ENCODE measurements at places on chromosomes 4 and X.

GRCh38 chrX:39145859-39146258 lies 344.6 kb downstream of the MID1IP1 start:
- no peak for DNase-seq

- DNase-seq, result no peak
Measured at GRCh38 chr4:37728064-37728463, 41.9 kb upstream of the RELL1 start.

DNA sequence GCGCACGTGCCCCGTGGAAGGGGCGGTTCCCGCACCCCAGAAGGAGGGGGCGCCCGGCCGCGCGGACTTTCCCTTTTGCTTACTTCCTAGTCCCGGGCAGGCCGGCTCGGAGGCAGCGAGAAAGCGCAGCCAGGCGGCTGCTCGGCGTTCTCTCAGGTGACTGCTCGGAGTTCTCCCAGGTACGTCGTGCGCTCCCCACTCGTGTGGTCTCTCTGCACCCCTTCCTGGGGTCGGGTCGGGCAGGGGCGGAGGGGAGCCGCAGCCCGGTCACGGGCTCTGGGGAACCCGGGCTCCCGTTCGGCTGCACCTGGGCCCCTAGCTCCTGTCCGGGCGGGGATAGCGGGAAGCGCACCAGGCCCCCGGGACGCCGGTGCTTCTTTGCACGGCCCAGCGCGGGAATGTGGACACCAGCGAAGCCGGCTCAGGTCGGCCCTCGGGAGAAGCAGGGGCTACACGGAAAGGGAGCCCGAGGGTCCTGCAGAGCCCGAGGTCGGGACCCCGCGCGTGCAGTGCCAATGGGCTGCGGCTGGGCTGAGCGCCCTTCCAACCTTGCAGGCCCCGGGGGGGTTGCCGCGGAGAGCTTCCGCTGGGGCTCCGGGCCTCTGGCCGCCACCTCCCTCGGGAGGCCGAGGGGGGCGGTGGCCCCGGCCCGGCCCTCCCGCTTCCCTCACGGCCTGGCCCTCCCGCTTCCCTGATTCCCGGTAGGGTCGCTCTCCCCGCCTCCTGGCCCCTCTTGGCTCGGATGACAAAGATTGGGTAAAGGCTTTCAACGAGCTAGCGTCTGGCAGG lies at the start of gene TLR2:
TSS of gene TLR2 (plus strand) at position 99 of the 789 bp plus-strand sequence. CDS start 18,628 bp downstream, outside the sequence.
- no peak for DNase-seq

DNA sequence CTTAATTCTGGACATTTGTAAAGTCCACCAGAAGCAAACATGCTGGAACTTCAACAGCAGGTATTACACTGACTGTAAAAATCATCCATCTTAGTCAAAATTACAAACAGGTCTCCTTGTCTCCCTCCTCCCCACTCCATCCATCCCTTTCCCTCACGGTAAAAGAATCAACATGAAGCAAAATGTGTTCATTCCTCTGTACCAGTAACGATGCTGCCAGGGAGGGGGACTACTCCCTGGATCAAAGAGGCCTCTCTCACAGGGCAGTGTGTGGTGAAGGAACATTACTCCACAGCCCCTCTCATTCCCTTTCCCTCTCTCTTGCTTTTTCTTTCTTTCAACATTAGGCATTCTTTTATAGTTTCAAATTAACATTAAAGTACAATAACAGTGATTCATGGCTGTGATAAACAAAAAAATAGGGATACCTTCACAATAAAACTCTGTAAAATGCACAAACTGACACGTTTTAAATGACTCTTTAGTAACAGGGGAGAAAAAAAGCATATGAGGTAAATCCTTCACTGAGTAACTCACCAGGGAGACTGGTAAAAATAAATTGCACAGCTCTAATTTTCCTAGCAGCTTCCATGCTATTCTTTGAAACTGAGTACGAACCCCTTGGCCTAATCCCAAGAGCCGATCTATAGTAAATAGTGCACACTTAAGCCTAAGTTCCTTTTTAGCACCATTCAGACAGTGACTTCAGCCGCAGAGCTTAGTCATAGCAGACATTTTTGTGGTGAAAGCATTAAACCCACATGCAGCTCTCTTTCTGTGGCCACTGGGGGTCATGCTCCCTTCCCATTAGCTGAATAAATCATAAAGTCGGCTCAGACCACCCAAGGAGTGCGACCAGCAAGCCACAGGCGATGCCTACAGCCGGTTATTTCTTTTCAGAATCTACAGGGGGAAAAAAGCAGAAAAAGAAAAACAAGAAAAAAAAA lies 215.6 kb upstream of the GYPA start:
- DNase-seq, result peak; percentile 38

DNA sequence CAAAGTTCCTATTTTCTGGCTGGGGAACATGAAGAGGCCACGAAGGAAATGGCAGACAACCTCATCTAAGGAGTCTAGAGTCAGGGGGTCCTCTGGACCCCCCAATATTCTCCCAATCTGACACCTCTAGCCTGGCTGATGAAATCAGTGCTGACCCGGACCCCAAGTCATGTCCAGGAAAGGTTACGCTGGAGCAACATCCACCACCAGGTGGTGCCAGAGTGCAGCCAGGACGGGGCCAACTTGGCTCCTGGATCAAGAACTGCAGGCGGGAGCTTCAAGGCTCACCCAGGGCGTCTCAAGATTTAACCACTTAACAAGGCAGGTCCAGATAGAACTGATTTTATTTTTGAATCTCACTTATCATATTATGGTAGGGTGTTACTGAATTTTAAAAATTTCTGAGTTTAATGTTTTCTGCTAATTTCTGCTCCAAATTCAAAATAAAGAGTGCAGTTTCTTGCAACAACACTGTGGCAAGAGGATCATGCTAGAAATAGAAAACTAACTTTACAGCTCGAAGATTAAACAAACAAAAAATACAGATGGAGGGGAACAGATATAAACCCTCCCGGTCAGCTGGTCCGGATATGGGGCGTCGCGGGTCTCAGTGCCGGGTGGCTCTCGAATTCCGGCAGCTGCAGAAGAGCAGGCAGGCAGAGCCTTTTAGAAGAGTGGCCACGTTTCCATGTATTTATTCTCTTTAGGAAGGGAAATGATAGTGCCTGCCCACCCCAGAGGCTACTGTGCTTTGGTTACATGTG lies 135.5 kb downstream of the AFAP1 start:
- peak; percentile 76 for DNase-seq

- DNase-seq, result no peak
Measured at GRCh38 chr4:172945611-172946010, 223.0 kb upstream of the GALNT7 start.

DNA sequence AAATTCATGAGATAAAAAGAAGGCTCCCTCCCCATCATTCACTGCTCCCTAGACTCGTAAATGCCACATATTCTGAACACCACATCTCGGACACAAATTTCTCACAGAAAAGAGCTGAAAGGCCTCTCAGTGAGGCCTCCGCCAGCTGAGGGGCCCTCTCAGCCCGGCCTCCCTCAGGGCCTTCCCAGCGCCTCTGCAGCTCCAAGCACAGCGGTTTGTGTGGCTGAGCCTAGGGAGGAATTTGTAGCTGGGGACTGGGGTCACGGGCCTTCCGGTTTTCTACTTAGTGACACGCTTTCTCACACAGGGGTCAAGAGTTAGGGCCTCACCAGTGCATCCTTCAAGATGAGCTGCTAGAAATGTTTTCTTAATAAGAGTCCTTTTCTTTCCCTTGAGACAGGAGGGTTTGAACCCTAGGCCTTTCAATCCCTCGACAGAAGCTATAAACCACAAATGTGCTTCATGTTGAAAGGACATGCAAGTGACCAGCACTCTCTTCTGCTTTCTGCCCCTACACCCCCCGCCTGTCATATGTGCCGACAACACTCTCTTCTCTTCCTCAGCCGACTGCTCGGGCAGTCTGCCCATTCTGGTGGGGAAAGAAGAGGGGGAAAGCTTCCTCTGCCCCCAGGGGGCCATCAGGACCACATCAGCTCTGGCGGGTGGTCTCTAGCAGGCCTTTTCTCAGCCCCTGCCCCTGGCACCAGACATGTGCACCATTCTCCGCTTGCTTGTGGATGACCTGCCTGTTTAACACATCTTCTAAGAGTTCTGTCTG lies 104.9 kb downstream of the CHIC2 start:
- no peak for DNase-seq

DNA sequence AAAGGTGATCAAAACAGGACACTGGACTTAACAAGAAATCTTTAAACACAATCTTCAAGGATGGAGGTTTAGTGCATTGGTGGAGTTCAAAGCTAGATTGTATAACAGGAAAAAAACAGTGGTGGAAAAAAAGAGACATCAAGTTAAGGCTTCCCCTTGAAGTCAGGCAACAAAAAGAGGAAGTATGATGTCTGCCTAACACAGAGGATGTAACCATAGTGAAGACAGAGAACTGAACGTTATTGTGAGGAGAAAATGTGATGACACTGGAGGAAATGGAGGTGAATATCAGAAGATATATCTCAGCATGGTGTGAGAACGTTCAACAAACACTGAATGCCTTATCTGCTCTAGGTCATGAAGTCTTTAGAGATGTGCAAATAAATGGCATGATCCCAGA lies 192.4 kb upstream of the AR start:
- DNase-seq, result no peak

- DNase-seq, result no peak
Measured at GRCh38 chrX:1102786-1103185, 109.7 kb downstream of the CRLF2 start.

- peak; percentile 23 for DNase-seq
Measured at GRCh38 chr4:82268050-82268825, 105.6 kb downstream of the HNRNPD start.

DNA sequence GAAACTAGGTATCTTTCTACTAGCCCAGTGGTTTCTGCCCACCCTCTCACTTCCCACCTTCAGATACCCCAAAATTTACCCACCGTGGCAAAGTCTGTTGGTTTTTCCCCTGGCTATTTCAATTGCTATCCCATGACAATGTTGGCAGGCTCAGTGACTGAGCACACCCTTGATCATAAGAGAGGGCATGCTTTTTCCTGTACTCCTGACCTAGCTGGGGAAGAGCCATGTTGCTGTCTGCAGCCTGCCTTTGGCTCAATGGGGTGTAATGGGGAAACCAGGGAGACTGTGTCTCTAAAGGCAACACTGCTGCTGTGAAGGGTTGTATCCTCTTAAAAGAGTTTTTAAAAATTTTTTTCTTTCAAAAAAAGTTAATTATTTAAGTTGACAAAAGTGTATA lies 90.4 kb upstream of the CITED1 start:
- DNase-seq, result no peak

DNA sequence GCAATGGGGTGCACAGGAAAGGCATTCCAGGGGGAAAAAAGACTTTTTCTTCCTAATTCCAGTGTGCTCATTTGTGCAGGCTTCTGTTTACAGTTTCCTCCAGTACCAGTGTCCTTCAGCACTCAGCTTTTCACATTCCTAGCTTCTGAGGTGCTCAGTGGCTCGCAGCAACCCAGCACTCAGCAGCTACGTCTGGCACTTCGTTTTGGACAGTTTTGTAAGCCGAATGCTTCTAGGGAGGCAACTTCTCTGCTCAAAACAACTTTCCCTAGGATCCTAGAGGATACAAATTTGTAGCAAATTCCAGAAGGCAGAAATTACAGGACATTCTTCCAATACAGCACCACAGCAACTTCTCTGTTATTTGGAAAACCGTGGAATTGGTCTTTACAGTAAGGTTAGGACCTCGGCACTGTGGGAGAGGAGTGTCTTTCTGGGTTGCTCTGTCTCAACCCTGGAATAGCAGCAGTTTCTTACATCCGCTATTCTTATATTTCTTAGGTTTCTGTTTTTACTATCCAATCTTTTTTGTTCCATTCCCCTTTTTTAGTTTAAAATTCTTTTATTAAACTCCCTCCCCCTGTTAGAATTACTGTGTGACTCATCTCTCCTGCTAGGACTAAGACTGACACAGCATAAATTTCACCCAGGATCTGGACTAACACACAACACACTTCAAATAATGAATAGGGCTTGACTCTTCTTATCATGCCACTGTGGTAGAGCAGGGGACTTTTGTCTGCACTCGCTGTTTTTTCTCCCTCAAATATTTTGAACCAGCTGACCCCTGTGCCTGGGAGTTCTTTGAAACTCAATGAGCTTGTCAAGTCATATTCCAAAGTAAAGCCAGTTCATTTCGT lies 1314.7 kb downstream of the FSTL5 start:
- no peak for DNase-seq

- DNase-seq, result no peak
Measured at GRCh38 chr4:54213001-54213400, 16.1 kb upstream of the PDGFRA start.

- DNase-seq, result no peak
Measured at GRCh38 chrX:10158279-10159144, 1.7 kb downstream of the CLCN4 start.

Data from NK-92 treated with Interleukin-12 subunit alpha and Interleukin-12 subunit beta, amount 100 ng/mL, for 24 hours (cell line).